Hepatic stellate cell (primary cell): ENCODE measurements at places on chromosomes 3 and 15.
A peak's percentile ranks its signal among the peaks of the same experiment; 100 is the strongest.

DNA sequence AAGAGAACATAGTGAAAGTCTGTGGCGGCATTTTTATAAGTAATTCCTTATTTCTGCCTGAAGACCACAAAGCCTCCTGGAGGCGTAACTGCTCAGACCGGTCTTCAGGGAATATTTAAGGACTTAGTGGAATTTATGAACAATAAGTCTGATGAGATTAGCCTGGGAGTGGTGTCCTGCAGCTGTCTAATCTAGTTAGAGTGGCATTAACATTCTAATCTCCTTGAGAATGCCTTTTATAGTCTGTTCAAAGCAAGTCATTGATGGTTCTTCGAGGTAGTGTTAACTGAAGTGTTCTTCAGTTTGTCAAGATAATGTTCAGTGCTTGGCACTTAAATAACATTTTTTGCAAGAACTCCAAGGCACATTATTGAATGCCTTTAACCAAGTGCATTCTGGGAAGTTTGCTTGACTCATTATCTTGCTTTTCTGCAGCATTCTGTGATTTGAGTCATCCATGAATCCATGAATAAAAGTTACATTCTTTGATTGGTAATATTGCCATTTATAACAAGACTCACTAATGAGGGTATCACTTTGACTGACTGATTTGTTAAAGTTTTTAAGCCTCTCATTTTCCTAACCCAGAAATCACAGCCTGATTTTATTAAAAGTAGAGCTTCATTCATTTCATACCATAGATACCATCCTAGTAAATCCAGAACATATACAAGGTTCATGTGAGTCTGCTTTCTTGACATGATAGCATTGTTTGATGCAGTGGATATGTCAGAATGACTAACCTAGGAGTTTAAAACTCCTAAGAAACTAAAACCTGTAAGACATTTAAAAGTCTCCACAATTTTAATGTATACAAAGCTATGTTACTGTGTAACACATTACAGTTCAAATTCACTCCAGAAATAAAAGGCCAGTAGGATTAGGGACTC is 12.5 kb downstream of the RBM5 start:
- DNase-seq, result no peak

DNA sequence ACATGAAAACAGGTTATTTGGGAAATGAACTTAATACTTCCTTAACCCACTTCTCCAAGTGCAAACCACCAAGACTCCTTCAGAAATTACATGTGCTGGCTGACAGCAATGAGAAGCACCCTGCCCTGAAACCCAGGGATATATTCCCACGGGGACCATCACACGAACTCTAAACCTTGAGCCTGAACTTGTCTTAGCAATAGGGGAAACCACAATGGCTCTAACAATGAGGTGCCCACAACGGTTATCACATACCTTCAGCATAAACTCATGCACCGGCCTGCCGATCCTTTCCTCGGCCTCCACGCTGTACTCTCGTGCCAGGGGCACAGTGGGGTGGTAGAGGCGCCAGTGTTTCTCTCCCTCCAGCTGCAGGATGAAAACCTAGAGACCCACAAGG is 13.4 kb downstream of the RIOX2 start:
- no peak for DNase-seq

GRCh38 chr3:185728630-185729336 is 96.1 kb downstream of the IGF2BP2 start:
- DNase-seq, result no peak

DNA sequence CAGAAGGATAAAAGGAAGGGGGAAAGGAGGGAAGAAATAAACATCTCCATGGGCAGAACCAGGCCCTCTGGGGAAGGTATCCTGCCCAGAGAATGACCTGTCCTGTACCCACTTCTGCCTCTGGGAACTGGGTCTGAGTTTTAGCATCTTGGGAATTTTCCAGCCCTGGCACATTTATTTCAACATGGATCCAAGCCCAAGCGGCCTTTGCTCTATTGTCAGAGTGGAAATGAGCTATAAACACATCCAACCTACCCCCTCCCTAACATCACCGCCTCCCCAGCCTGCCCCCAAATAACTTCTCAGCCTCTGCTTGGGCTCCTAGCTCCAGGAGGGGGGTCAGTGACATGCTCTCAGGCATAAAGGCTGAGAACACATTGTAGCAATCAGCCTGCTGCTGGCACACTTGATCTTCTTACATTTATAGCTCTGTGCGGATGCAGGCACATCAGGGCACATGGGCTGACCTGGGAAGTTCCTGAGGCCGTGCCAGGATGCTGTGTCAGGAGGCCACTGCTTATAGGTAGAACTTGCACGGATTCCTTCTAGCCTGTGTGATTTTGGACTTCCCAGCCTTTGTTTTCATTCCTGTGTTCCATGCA is 4.6 kb upstream of the OXTR start:
- no peak for DNase-seq

GRCh38 chr3:143951351-143951971 is 20.2 kb upstream of the DIPK2A start:
- DNase-seq, result no peak

DNA sequence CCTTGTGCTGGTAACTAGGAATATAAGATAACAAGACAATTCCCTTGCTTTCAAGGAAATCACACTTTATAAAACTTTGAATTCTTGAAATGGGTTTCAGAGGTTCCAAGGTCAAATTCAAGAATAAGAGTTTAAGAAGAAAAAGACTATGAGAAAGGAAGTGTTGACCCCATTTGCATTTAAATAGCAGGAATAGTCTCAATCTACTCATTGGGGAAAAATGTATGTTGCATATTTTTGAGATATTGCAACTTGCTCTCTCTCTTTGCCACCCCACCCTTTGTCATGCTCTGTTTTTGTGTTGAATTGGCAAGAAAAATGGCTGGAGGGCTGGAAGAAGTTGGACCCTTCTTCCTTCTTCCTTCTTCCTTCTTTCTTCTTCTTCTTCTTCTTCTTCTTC is 699.2 kb downstream of the TUSC7 start:
- no peak for DNase-seq

GRCh38 chr3:38163841-38164642 is 1.3 kb upstream of the OXSR1 start:
- no peak for DNase-seq

GRCh38 chr15:49673861-49674260 is 53.0 kb downstream of the DTWD1 start:
- DNase-seq, result no peak

DNA sequence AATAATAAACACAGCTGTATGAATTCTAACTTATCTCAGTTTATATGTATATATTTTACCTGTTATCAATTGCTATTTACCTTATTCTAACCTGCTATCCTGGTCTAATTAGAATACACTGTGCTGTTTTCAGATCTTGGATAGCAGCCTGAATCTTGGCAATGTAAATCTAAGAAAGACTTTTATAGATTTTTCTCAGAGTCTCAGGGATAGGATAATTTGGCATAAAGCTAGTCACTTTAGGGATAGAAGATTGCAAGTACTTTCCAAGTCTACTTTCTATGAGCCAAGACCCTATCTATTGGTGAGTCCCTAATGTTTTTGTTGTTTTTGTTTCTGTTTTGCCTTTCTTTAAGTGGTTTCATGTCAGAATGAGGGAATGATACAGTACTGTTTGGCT is 695.7 kb downstream of the NAALADL2 start:
- no peak for DNase-seq

DNA sequence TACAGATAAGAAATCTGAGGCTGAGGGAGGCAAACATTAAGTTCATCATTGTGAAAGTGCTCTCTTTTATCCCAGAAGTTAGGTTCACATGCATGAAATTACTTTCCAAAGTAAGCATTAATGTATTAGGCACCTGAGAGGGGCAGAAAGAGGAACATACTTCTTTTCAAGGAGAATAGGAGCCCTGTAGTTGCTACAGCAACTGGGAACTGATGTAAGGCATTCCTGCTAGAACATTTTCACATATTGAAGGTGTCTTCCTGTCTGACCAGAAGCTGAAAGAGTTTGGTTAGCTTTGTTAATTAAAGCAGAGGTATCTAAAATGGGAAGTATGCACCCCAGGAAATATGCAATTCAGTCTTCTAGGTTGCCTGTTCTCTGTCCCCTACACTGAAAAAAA is 65.5 kb upstream of the ZBTB20 start:
- no peak for DNase-seq

DNA sequence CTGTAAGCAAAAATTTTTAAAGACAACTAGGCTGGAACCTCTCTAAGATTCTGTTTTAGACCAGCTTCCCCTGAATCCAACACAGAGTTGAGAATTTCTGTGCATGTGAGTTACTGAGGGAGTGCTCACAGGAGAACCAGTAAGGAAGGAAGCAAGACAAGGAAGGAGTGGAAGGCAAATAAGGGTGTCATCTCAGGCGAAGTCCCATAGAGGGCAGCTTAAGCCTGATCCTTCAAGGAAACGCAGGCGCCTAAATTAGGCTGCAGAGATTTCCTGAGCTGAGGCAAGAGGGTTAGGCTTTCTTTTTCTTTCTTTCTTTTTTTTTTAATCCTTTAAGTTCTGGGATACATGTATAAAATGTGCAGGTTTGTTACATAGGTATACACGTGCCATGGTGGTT is 36.2 kb upstream of the COL6A6 start:
- no peak for DNase-seq

GRCh38 chr3:175199961-175200360 is 340.8 kb downstream of the NAALADL2 start:
- DNase-seq, result no peak

- no peak for DNase-seq
These were observed 497.7 kb upstream of the THBS1 start for GRCh38 chr15:39083213-39083612.

GRCh38 chr3:173641696-173642095 is 244.2 kb downstream of the NLGN1 start:
- DNase-seq, result no peak

DNA sequence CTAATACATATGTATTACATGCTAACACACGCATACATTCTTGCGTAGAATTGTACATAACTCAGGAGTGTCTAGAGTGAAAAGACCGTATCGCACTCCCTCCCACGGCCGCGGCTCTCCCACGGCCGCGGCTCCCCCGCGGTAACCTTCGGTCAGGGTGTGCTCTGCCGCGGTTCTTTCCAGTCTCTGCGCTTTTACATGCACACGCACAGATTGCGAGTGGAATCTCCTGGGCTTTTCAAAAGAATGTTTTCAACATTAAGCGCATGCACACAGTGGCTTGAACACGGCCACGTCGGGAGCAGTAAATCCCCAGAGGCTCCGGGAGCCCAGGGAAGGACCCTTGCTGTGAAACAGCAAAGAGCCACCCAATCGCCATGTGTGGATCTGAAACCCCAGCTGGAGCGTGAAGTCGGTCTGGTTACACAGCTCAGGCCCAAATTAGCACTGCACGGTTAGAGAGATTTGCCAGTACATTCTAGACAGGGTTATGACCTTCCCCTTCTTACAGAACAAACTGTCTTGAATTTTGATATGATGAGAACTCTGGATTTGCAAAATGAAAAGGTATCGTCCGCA is 805 bp upstream of the RGMA start:
- DNase-seq, result no peak

DNA sequence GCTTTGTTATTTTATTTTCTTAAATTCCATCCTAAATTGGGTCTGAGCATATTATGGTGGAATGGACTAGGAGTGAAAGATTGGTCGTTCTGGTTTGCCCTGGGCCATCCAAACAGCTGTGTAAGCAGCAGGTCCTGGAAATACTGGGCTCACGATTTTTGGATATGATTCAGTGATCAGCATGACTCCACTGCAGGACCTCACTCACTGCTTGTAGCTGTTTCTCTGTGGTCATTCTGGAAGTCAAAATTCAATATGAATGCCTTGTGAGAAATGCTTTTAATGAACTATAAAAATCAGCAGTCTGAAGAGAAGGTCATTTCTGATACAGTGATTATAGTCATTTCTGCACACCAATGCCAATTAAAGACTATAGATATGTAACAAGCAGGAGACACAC is 185.0 kb downstream of the RBMS3 start:
- peak; percentile 54 for DNase-seq

DNA sequence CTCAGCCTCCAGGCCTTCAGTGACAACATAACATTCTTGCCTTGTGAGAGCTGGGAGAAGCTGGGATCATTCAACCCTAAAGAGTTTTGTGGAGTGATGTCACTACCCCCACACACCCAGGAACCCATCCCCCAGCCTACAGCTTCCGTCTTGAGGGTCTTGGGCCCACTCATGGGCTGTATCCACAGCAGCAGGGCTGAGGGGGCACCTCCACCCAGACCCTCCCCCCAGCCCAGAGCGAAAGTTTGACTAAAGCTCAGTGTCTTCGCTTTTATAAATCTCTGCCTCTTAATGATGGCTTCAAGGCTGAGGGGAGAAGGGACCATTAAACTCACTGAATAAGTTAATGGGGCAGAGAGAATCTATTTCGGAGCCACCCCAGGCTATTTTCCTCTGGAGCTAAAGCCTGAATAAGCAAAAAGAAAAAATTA is 23.8 kb downstream of the NTRK3 start:
- no peak for DNase-seq

DNA sequence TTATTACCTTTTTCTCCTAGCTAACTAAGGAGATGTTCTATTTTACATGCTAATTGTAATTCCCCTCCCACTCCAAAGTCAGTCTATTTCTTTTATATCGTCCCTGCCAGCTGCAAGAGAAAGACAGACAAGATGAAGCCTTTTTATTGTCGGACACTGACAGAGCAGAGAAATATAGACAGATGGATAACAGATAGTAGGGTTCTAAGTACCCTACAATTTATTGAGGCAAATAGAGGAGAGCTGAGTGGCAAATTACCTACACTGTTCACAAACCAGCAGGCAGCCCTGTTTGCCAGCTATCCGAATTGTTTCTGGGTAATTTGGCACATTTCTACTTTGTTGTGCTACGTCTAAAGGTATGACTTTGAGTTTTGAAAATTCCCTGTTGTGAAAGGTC is 392.3 kb upstream of the ZNF717 start:
- no peak for DNase-seq

DNA sequence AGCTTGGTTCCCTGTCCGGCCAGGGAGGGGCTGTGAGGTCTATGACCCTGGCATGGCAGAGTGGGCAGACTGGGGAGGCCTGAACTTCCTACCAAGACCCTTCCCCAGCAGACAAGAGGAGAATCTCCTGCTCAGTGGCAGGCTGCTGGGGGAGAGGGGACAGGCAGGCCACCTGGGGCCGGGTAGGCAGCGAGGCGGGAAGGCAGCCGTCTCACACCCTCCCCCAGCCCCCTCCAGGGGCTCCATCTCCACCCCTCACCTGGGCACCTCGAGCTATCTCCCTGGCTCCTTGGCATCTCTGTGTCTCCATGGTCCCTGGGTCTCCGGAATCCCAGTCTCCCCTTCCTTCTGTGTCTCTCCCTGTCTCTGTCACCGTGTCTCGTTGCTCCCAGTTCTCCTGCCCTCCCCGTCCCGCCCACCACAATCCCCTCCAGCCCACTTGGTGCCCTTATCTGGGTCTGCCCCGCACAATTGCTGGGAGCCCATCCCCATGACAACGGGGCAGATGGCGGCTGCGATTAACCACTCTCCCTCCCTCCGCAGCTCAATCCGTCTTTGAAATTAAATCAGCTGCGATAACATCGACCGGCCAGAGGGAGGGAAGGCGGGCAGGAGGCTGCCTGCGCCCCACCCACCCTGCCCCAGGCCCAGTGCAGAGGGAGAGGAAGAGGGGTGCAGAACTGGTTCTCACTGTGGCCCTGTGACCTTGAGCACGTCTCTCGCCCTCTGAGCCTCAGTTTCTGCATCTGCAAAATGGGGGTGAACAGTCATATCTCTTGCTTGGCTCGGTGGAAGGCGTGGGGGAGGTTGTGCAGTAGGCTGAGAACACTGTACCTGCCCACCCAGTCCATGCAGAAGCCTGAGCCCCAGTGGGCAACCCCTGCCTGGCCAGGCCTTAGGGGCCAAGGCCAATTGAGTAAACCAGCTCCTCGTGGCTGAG is 9.6 kb downstream of the DNAJB8 start:
- no peak for DNase-seq

GRCh38 chr15:87973501-87974215 is 282.9 kb downstream of the NTRK3 start:
- no peak for DNase-seq
